ENCODE measurements at places on chromosomes 3 and 15. TPM values are rescaled to one million over a fixed set of nuclear protein-coding genes. Genes with fewer than 3 reads are reported as not detected.

GRCh38 chr3:14290631-14291385, 111.6 kb upstream of the SLC6A6 start:
- no peak for DNase-seq

- no peak for DNase-seq
Measured at GRCh38 chr3:131739211-131739610, 236.4 kb upstream of the MRPL3 start.

- no peak for DNase-seq
Measured at GRCh38 chr3:16265455-16265786, 409 bp downstream of the OXNAD1 start.

DNA sequence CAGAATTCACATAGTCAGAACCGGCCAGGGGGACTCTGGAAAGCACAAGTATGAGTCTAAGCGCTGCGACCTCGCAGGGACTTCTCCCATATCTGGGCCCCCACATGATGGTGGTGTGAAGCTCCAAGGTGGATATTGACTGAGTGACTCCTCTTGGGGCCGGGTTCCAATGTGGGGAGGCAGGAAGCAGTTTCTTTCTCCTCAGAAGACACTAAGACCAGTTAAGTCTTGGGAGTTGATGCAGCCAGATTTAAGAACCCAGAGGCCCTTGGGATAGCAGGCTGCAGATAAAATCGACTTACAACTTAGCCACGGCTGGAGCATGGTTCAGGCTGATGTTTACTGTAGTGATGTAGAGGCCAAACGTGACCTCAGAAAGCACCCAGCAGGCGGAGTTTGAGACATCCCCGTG, 55.4 kb upstream of the KLF13 start:
- DNase-seq: no peak

DNA sequence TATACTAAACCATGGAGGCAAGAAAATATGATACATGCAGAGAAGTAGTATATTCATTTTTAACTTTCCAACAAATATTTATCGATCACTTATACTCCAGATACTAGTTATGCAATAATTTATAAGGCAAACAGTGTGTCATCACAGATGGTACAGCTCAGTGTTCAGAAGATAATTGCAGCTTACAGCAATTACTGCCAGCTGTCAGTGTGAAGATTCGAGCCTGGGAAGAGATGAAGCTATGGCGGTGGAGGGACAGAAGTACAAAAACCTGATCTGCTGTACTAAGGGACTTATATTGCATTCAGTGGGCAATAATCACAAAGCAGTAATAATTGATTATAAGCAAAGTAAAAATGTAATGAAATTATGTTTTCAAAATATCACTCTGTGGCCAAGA, 170.6 kb upstream of the EPHA3 start:
- DNase-seq: no peak

- DNase-seq: no peak
Measured at GRCh38 chr15:100263721-100264455, 77.9 kb downstream of the ADAMTS17 start.

DNA sequence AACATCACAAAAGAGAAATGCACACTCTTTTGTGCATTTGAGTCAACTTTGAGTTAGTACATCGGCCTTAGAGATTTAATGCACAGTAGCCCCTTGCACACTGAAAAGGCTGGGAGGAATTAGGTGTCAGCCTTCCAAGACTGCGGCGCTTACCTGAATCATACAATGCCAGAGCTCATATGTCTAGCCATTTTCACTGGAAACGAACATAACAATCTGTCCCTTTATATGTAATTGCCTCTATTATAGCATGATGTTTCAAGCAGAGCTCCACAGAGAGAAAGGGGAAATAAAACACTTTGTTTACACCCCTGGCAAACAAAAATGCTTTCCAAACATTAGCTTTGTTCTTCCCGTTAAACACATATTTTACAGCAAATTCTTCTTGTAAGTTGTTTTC, 315.7 kb upstream of the SLCO3A1 start:
- no peak for DNase-seq

DNA sequence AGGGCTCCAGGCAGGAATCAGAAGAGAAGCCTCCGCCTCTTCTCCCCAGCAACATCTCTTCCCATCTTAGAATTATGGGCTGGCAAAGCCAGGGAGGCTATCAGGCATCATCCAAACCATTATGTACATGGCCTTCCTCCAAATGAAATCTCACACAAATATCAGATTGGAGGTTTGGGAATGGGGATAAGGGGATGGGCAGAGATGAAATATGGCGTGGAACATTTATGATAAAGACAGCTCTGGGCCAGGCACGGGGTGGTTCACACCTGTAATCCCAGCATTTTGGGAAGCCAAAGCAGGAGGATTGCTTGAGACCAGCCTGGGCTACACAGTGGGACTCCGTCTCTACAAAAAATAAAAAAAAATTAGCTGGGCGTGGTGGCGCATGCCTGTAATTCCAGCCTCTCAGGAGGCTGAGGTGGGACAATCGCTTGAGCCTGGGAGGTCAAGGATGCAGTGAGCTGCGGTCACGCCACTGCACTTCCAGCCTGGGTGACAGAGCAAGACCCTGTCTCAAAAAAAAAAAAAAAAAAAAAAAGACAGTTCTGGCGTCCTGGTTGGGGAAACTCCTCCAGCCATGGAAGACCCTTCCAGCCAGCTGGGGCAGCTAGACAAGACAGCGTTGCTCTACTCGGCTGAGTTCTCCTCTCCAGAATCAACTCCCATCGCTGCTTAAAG, 36.6 kb downstream of the CPN2 start:
- DNase-seq: no peak

GRCh38 chr15:35768949-35769348, 223.0 kb upstream of the DPH6 start:
- no peak for DNase-seq

DNA sequence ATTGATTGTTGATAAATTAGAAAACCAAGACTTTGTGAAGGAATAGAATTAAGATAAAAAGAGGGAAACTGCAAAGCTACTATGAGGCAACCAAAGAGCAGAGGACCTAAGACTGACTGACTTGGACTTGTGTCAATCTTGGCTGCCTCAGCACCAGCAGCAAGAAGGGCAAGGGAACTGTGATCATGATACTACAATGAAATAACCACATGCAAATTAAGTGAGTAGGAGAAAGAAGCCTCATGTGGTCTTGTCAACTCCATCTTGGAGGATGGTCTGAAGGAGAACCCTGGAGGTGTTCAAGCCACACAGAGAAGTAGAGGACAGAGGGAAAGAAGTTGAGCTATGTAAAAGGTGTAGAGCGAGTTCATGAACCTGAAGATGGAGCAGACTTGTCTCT, 47.3 kb upstream of the THRB start:
- no peak for DNase-seq

GRCh38 chr3:50620820-50621219, 3.9 kb downstream of the MAPKAPK3 start:
- no peak for DNase-seq

DNA sequence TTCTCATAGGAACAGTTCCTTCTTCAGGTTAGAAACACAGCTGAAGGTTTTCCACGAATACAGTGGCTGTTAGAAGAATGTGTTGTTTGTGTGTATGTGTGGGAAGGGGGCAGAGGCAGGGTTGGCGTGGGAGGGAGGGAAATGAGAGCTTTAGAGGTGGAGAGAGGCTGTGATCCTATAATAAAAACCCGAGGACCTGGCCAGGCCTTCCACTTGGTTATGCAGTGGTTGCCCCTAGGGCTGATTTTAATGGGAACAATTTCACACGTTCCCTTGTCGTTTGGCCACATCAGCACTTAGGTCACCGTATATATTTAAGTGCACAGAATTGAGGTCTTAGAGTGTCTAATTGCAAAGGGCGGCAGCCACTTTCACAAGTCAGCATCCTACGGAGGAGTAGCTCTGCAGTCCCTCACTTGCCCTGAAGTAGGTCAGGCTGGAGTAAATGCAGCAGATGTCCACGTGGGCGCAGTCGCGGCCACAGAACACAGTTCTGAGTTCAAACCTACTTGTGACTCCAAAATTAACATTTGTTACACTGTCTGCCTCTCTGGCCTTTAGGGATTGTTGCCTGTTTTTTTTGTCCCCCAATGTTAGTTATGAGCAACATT, 85.6 kb downstream of the PDCD6IP start:
- DNase-seq: no peak

DNA sequence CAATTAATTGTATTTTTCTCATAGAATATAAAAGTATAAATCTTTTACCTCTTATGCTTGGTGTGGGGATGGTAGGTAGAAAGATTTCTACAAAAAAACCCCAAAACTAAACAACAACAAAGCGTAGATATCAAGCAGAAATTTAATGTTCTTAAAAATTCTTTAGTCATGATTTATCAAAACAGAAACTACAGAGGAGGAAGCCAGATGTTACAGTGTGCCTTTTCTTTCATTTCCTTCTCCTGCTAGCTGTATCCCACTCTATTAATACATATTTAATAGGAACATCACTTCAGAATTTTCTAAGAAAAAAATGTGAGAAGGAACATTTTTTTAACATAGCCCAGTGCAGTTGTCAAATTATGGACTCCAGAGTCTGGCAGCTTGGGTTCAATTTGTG, 420.6 kb downstream of the TUSC7 start:
- no peak for DNase-seq

DNA sequence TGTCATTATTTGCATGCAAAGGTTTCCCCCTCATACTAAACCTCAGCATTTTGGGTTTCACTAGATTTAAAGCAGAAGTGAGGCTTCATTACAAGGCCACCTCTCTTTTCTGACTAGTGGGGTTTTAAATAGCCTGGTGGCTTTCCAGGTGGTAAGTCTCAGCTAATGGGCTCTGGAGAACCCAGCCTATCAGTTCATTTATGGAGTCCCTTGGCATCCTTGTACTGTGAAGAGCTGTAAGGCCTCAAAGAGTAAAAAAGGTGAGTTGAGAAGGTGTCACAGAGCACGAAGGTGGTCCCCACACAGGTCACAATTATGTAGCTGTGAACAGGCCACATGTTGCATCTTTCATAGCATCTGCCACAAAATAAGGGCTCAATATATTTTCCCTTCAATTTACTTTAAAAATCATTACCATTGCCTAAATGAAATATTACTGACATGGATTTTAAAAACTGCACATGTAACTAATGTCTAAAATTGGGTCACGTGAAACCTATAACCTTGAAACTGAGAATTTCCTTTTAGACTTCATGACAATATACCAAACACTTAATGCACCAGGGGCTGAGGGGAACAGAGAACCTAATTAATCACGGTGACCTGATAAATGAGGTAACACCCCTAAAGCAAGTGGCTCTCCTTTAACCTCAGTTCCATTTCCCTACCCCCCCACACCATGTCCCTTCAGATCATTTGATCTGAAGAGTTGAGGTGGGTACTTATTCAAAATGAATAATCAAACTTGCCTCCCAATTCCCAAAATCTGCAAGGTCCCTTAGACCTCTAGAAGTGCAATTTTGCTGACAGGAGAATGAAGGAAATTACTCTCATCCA, 1.3 kb downstream of the NGLY1 start:
- DNase-seq: no peak

GRCh38 chr3:35215525-35216500, 423.5 kb upstream of the ARPP21 start:
- no peak for DNase-seq

DNA sequence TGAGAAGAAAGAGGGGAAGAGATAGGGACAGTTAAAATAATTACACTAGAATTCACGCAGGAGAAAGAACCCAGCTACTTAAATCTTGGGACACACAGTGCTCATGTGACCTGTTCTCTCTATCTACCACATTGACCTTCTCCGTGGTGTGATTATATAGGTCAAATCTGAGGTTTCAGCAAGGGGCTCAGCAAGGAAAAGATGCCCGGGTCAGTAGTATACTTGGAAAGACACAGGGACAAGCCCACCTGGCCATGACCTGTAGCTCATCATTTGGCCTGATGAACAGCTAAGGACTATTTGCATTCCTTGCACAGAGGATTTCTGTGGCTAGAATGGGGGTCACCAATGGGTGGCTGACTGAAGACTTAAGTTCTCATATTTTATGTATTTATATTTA, 71.9 kb downstream of the SSR3 start:
- no peak for DNase-seq

DNA sequence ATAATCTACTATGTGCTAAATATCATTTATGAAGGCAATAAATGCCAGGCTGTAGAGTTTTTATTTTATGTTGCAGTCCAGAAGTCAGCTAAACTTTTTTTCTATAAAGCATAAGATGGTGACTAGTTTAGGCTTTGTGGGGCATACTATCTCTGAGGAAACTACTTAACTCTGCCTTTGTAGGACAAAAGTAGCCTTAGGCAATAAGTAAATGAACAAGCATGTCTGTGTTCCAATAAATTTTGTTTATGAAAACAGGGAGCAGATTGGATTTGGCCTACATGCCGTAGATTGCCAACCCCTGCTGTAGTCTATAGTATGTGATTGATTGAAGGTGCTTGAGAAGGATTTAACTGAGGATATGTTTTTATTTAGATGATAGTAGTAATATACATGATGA, 502.5 kb upstream of the NAALADL2 start:
- DNase-seq: no peak

DNA sequence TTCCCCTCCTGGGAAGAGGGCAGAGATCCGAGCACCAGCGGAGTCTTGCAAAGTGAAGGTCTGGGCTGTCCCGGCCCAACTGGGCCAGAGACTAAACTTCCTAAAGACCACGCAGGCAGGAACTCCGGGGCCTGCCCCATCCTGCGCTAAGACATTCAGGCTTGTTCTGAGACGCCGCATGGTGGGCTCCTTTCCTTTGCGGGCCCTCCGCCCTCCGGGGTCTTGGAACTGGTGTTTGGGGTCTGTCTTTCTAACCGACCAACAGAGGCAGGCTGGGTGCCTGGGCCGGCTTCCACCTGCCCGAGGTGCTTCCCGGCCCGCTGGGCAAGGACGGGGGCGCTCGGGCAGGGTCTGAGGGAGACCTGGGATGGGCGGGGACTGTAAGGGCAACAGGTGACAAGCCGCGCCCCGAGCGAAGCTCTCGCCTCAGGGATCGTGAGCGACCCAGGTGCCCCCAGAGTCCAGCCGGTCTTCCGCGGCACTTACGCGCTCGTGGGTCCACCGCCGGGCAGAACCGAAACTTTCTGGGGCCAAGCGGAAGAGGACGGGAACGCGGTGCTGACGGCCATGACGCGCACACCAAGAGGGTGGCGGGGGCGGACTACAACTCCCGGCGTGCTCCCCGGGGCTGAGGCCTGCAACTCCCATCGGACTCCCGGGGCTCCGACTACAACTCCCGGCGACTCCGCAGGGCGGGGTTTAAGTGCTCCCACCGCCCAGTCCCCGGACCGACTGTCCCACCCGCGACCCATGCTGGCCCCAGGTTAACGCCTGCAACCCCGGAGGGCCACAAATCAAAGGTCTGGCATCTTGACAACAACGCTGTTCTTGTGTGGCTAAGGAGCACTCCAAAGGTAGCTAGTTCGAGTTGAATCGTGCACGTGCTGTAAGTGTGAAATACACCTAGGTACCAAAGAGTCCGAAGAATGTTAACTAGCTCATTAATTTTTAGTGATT, at the start of gene FYCO1:
TSS of gene FYCO1 (minus strand) at position 589 of the 957 bp plus-strand sequence. CDS start 10,914 bp downstream, outside the sequence.
- DNase-seq: peak; percentile 95

GRCh38 chr3:8669019-8669418, 24.4 kb upstream of the SSUH2 start:
- no peak for DNase-seq

NIT2 gene
- 13.5 TPM for total RNA-seq

GOLGA8R gene
- 1.1 TPM for total RNA-seq

NTRK3 gene
- 2.7 TPM for total RNA-seq

ISL2 gene
- total RNA-seq: not detected

HTR3E gene
- total RNA-seq: not detected

GPR62 gene
- 0.51 TPM for total RNA-seq

PSMA4 gene
- total RNA-seq: 243 TPM

TWF2 gene
- 99.2 TPM for total RNA-seq

SLC24A5 gene
- not detected for total RNA-seq

DLL4 gene
- total RNA-seq: 15.7 TPM

OXTR gene
- not detected for total RNA-seq

LYZL4 gene
- total RNA-seq: not detected

ERC2 gene
- total RNA-seq: not detected
